ENCODE measurements at places on chromosomes 13 and 19. TPM values are rescaled to one million over a fixed set of nuclear protein-coding genes. Genes with fewer than 3 reads are reported as not detected.

C1QTNF9B gene
- 1.2 TPM for total RNA-seq

VSTM2B gene
- not detected for total RNA-seq

METTL21C gene
- total RNA-seq, result not detected

URI1 gene
- total RNA-seq, result 72.8 TPM

OR10H1 gene
- total RNA-seq, result not detected

MAP4K1 gene
- 0.55 TPM for total RNA-seq

TNNI3 gene
- not detected for total RNA-seq

POU4F1 gene
- total RNA-seq, result not detected

ZNF724 gene
- 11.6 TPM for total RNA-seq

C13orf46 gene
- total RNA-seq, result 0.25 TPM

ZNF112 gene
- total RNA-seq, result 7.6 TPM

C19orf81 gene
- total RNA-seq, result 0.22 TPM

FXYD1 gene
- total RNA-seq, result 0.33 TPM

ALOX5AP gene
- total RNA-seq, result 0.25 TPM

PROSER1 gene
- total RNA-seq, result 15.4 TPM

GGN gene
- 0.62 TPM for total RNA-seq

NCR1 gene
- not detected for total RNA-seq

ALKBH7 gene
- 27.7 TPM for total RNA-seq

PROZ gene
- total RNA-seq, result not detected

ZNF723 gene
- not detected for total RNA-seq

RFPL4A gene
- not detected for total RNA-seq

F10 gene
- 11.9 TPM for total RNA-seq

PRX gene
- total RNA-seq, result 1.4 TPM

CCDC70 gene
- total RNA-seq, result not detected

CYP2A6 gene
- total RNA-seq, result not detected

KIR2DL1 gene
- not detected for total RNA-seq

DYRK1B gene
- 6.6 TPM for total RNA-seq

LIPE gene
- 3.7 TPM for total RNA-seq

FXYD3 gene
- not detected for total RNA-seq

KLK1 gene
- total RNA-seq, result not detected

SPRY2 gene
- 20.7 TPM for total RNA-seq

C13orf42 gene
- not detected for total RNA-seq

IL11 gene
- total RNA-seq, result 6.9 TPM

CRTC1 gene
- 2.1 TPM for total RNA-seq

WDR88 gene
- not detected for total RNA-seq

WDR87 gene
- total RNA-seq, result not detected

ADPRHL1 gene
- total RNA-seq, result 0.75 TPM

ZNF224 gene
- total RNA-seq, result 20.5 TPM

LGI4 gene
- total RNA-seq, result under 0.01 TPM

LGALS4 gene
- not detected for total RNA-seq

DLEU7 gene
- not detected for total RNA-seq

FCER2 gene
- not detected for total RNA-seq

BEST2 gene
- not detected for total RNA-seq

PRMT1 gene
- total RNA-seq, result 325 TPM

FARP1 gene
- total RNA-seq, result 34.0 TPM

RCBTB2 gene
- 8.4 TPM for total RNA-seq

ITPKC gene
- total RNA-seq, result 16.5 TPM

NLRP7 gene
- 0.22 TPM for total RNA-seq

PINLYP gene
- 2.9 TPM for total RNA-seq

PGLYRP2 gene
- total RNA-seq, result not detected

ZNF135 gene
- 6.2 TPM for total RNA-seq

ZNF177 gene
- 2.9 TPM for total RNA-seq

MYO16 gene
- under 0.01 TPM for total RNA-seq
